ENCODE measurements at places on chromosomes 7 and 10.

DNA sequence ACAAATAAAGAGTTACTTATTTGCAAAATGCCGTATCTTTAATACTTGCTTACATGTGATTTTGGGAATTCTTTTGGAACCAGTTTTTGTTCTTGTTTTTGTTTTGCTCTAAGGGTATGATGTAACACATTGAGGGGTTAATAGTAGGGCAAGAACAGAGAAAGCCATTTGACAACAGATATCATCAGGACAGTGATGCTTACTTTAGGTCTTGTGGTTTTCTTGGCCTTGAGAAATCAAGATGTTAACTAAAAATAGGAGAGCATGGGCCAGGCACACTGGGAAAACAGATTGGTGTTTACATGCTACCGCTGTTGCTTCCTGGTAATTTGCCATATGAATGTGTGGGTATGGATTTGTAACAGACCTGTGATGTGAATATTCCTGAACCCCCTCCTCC, 3.7 kb downstream of the SAMD8 start:
- DNase-seq: no peak

GRCh38 chr10:47404937-47405336, 20.8 kb upstream of the ZNF488 start:
- DNase-seq: no peak

- DNase-seq: no peak
Measured at GRCh38 chr10:131074682-131075081, 236.8 kb downstream of the TCERG1L start.

DNA sequence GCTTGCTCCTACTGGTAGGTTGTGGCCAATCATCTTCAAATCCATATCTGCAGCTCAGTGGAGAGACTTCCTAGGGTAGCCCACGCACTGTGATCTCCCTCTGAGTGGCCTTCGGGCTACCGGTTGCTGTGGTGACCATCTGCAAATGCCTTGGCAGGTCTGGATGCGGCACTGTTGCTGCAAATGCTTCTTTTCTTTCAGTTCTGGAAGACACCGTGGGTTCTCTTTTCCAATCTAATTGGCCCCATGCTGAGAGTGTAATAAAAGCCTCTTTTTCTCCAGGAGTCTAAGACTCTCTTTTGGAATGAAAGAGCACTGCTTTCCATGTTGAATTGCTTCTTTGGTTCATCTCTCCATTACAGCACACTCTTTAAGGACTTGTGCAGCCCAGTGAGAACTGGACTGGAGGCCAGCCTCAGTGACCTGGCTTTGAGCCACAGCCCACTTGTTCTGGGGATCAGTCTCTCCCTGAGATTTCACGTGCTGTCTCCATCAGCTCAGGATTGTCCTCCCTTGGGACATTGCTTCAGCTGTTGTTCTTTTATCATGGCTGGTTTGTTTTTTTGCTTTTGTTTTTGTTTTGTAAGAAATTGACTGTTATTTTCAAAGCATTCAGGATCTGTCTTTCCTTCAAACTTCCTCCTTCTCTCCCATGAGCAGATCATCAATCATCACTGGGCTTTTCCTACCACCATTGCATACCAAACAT, 286.6 kb downstream of the BMPER start:
- DNase-seq: no peak

- DNase-seq: no peak
Measured at GRCh38 chr10:94000638-94001415, 7.1 kb downstream of the PLCE1 start.

DNA sequence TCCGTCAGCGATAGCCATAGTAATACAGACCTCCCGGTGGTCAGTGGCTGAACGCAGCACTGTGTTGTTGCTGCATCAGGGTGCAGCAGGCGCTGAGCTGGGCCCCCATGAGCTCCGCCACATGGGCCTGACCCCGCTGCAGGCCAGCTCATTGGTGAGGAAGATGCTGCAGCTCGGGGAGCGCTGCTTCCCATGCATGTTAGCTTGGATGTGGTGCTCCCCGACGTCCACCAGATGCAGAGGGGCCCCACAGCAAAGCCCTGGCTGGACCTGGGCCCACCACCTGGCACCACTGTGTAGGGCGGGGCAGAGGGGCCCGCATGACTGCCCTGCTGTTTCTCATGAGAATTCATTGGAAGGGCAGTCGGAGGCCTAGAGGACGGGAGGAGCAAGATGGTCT, 50.8 kb downstream of the WDR37 start:
- no peak for DNase-seq

- no peak for DNase-seq
Measured at GRCh38 chr10:47176206-47176902, 123.6 kb upstream of the GDF10 start.

DNA sequence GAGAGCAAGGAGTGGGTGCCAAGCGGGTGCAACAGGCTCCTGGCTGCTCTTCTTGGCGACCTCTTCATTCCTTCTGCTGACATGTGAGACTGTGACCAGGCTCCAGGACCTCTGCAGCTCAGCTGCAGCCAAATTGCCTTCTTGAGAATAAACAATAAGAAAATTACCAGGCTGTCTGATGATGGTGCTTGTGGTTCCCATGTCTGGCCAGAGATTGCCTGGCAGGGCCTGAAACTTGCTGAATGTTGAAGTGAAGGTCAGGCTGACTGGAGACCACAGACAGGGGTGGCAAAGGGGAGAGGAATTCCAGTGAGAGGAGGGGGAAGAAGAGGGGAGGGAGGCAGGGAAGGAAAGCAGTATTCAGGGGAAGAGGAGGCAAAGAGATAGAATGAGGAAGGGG, 497.4 kb upstream of the PODXL start:
- no peak for DNase-seq

DNA sequence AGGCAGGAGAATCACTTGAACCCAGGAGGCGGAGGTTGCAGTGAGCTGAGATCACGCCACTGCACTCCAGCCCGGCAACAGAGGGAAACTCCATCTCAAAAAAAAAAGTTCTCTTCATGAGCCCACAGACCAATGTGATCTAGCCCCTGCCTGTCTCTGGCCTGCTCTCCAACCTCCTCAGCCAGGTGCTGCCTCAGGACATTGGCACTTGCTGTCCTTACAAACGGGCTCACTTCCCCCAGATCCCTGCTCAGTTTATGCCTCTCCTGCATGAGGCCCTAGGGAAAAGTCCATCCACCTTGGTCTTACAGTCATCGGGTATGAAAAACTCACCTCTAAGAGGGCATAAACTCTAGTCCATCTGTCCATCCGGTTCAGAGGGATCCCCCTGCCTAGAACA, 32.5 kb downstream of the TNS3 start:
- DNase-seq: no peak

DNA sequence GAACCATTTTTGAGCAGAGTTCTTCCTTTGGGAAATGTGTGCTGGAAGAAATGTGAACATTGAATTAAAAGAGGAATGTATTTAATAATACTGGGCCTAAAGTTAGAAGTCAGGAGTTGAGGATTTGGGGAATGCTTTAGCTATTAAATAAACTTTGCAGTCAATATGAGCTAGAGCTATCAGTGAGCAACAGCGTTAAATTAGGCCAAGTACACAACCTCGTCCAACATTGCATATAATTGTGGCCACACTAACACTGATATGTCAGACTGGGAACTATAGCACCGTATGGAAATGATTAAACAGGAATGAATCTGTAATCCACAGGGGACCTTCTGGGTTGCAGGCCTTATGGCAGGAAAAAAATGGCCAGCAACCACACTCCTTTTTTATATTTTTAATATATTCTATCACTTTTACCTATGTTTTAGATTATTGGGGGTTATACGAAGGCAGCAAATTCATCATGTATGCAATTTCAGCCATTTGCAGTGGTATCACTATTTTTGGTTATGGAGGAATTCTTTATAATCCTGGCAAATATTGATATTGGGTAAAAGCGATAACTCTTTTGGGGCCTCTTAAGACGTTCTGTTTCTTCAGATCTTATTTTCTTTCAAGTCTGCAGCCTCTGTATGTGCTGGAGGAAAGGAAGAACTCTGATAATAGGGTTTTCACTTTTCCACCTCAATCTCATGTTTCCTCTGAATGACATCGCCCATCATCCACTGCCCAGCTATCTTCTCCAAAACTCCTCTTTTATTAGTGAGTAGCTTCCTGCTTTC, 236.3 kb upstream of the PLXDC2 start:
- DNase-seq: no peak

DNA sequence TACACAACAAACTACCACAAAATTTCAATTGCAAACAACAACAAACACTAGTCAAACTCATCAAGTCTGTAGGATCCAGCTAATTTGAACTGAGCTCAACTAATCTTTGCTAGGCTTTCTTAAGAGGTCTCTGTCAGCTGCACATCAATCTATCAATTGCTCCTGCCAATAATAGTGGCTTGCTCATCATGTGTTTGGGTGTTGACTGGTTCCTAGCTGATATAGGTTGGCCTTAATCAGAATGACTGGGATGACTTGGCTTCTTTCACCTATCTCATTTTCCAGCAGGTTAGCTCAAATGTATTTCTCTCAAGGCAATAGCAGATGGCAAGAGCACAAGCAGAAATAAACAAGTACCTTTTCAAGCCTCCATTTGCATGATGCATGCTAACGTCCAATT, 370.3 kb upstream of the NFE2L3 start:
- DNase-seq: no peak

- no peak for DNase-seq
Measured at GRCh38 chr10:628386-629045, 61.0 kb downstream of the DIP2C start.

Data from NCI-H2081 (cell line).